Umbilical cord (tissue), 2 donors: ENCODE measurements at places on chromosomes 2 and 18. TPM values are rescaled to one million over a fixed set of nuclear protein-coding genes. Genes with fewer than 3 reads are reported as not detected.
A peak's percentile ranks its signal among the peaks of the same experiment; 100 is the strongest.

GRCh38 chr2:166901336-166901735, 13.1 kb downstream of the XIRP2 start:
- DNase-seq: no peak

DNA sequence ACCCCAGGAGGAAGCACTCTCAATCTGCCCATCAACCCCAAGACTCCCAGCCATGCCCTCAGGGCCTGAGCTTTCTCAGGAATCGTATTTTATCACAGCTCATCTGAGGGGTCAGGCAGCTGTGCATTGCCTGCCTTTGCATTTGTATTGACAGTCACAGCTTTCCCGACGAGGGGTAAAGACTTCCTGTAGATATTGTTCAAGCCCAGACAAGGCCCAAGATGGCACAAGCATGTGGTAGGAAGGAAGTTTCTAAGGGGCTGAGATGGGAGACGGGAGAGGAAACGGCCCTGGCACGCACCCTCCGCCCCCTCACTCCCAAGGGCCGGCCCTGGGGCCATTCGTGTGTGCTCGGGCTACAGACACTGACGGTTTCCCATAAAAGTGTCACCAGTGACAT, 34.2 kb upstream of the PRLH start:
- DNase-seq: peak; percentile 14

The MAP2 gene
- total RNA-seq: 14.4 TPM

The CCDC150 gene
- total RNA-seq: 30.8 TPM

GRCh38 chr2:7430869-7431641, 513.8 kb downstream of the RNF144A start:
- no peak for DNase-seq

The ZNF385B gene
- 0.72 TPM for total RNA-seq
